ENCODE measurements at places on chromosomes 3 and 15.

DNA sequence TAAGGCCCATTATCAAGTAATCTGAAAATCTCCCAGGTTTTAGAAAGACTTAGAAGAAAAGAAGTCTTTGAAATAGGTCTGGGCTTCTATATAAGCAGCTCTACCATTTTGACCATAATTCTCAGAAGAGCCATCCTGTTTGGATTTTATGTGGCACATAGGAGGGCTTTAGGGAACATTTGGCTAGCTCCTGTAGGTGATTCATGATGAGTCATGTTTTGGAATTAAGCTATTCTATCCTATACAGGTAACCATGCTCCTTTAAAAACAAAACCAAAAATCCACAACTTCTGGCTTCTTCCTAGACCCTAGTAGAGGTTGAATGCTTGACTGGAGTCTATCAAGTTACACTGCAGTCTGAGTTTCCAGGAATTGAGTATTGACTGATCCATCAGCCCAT lies 8.9 kb downstream of the SST start:
- no peak for DNase-seq

DNA sequence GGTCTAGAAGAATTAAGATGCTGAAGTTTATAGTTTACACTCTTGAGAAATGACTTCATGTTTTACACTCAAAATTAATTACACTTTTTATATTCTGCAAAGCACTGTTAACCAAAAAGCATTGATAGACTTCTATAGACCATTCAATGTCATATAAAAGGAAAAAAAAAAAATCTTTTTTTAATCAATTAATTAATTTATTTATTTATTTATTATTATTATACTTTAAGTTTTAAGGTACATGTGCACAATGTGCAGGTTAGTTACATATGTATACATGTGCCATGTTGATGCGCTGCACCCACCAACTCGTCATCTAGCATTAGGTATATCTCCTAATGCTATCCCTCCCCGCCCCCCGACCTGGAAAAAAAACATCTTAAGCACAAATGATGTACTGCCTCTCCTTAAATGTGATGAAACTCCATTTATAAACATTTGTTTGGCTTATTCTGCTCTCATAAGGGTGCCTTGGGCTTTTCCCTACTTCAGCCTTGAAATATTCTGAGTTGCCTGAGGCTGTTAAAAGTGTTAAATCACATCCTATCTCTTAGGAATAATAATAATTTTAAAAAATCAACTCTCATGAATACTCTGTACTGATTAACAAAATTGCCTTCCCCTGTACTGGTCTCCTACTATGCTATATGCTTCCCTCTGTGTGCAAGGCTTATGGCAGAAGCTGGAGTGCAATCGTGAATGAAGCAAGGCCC lies 466.9 kb downstream of the SOX2 start:
- DNase-seq = no peak

- DNase-seq = peak; percentile 40
Measured at GRCh38 chr3:42117175-42118008, 26.2 kb downstream of the TRAK1 start.

- no peak for DNase-seq
Measured at GRCh38 chr15:52529341-52529924, 753 bp upstream of the MYO5A start.

DNA sequence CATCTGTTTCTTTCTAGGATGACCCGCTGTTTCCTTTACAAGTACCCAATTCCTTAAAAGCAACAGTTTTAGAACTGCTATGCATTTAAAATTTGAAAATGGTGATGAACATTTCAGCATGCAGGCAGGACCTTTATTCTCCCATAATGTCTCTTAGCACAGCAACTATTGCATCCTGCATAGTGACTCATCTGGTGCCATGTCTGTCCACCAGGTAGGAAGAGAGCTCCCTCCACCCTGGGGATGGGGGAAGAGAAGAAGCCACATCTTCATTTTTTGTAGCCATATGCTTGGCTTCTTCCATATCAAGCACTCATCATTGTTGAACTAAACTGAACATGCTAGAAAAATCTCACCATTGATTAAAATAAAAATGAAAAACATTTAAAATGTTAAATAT lies 9.9 kb downstream of the GPR15 start:
- no peak for DNase-seq

GRCh38 chr3:23735062-23735461 lies 70.7 kb upstream of the UBE2E1 start:
- DNase-seq = no peak

DNA sequence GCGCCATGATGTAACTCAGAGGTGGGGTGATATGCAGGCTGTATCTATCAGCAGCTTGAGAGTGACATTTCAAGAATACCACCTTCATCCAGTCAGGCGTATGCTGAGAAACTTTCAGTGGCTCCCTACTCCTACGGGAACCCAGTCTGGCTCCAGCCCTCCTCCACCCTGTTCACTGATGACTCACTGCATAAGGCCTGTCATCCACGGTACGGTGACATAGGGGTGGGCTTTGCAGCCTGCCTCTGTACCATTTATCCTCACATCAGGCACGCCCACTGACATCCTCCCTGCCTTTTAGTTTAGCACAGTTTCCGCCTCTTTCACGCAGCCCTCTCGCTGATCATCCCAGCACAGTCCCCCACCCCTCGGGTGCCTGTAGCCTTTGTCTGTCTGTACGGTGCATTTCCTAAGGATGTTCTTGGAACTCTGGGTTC lies 11.7 kb downstream of the PXYLP1 start:
- no peak for DNase-seq

DNA sequence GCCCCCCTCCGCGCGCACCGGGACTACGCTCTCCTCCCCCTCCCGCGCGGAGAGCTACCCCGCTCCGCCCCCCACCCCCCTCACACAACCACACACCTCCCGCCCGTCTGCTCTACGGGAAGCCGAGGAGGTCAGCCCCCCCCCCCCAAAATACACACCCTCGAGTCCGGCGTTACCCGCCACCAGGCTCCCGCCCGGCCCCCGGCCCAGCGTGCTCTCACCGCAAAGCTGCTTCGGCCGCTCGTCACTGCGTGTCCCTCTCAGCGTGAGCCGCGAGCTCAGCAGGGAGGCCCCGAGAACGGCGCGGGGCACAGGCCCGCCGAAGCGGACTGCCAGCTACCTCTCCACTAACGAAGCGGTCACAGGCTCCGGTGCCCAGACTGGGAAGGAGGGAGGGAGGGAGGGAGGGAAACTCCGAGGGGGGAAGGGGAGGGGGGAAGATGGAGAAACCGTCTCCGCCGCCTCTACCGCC lies 252 bp downstream of the SIN3A start:
- no peak for DNase-seq

DNA sequence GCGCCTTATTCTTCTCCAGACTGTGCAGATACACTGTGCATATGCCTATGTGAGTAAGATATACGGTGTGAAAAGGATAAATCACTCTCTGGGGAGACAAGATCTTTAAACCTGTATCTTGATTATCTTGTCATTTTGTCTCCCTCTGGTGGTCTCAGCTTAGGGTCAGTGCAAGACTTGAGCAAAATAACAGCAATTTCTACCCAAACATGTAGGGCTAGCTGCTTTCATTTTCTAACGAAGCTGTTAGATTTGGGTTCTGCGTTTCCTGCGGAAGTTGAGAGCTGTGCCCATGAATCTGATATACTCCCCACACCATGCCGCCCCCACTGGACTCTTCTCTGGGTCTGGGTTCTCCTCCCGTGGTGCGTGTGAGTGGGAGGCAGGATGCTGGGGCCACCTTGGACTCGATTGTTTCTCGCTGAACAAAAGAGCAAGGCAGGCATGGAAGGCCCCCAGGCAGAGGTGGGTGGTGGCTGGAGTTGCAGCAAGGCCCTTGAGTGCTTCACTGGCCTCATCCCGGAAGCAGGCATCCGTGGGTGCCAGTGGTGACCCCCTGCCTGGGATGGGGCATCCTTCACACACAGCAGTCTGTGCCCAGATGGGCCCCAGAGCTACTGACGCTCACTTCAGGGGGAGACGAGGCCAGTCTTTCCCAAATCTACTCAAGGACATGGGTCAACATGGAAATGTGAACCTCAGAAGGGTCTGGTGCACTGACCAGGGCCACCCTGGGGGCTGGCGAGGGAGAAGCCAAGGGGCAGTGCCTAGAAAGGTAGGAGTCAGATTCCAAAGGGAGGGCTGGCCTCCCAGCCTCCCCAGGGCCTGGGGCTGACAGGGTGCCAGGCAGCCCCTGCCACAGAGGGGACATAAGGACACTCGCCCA lies 179.6 kb downstream of the NSMCE3 start:
- peak; percentile 20 for DNase-seq

DNA sequence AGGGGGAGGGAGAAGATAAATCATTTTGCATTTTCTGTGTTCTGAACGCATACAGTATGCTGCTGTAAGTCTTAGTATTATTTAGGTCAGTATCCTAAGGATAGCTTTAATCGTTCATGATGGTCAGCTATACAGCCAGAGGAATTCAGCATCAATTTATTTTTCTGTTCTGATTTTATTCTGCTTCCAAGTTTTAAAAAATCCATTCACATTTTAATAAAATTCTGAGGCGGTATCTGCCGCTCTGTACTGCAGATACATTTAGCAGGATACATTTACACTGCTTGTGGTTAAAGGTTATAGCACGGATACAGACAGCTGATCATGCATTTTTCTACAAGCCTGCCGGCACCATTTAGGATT lies 17.8 kb downstream of the ZBTB38 start:
- DNase-seq = no peak

DNA sequence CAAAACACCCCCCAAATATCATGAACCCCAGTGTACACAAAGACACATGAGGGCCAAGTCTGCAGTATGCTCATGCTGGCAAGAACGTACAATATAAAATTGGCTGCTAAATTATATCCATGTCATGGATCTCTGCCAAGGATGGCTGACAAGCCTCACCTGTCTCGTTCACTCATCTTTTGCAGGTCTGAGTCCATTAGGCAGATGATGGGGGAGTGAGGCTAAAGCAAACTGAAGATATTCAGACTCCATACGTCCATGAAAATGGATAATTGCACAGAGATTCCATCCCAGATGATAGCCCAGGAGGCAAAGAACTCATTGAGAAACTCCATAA lies 122.3 kb upstream of the PTPRG start:
- DNase-seq = no peak

DNA sequence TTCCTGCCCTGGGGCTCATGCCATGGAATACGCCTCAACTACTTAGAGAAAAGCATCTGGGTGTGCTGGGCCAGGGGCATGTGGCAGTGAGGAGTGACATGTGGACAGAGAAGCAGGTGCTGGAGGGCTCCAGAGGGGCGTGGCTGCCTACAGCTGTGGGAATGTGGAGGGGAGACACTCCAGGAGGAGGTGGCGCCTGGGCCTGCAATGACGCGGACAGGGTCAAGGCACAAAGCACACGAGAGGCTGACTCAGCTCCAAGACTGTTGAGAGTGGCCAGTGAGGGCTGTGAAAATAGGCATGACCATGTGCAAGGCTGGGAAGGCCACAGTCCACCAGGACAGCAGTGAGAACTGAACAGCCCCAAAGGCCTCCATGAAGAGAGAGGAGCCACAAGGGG lies 48.5 kb downstream of the PTH1R start:
- no peak for DNase-seq

DNA sequence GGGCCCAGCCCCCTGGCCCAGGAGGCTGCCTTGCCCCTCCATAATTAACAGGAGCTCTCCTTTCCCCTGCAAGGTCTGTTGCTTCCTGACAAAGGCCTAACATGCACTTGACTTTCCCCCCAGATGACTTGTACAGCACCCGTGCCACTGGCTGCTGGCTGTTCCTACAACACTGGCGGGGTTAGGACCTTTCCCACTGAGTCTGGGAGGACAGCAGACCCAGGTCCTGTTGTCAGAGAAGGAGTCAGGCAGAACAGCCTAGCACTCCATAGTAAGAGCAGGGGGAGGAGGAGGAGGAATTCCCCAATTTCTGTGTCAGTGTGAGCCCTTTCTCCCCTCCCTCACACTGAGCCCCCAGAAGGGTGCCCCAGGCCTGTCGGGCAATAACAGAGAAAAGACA lies 99.2 kb downstream of the CORO2B start:
- no peak for DNase-seq

DNA sequence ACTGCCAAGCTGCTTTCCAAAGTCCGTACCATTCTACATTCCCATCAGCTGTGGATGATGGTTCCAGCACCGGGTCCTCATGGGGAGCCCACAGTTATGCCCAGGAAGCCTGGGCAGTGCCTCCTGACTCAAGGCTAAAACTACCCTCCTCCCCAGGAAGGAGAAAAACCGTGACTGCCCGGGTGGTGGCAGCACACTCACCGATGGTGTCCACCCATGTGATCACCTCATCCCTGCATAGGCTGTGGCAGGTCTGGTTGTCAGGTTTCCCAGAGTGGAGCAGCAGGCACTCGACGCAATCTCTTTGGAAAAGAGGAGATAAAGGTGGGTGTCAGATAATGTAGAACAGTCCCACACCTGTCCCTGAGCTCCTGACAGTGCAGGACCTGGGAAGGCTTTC lies 38.6 kb downstream of the UMPS start:
- DNase-seq = no peak

DNA sequence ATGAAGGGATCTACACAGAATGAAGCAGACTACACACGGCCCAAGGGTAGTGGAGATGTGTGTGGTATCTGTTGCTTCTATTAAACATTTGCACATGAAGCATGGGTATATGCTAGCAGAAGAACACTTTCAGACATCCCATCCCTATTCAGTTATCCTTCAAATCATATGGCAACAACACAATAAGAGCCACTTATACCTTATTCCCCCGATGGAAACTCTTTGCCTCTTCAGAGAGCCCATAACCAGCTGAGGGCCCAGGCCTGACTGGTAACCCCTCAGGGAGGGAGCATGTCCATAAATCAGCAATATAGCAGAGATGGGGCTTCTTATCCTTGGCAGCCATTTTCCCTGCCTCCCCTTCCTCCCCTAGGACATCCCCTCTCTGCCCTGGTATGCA lies 210.6 kb downstream of the FHIT start:
- no peak for DNase-seq

- no peak for DNase-seq
Measured at GRCh38 chr3:36455406-36455805, 75.1 kb downstream of the STAC start.

DNA sequence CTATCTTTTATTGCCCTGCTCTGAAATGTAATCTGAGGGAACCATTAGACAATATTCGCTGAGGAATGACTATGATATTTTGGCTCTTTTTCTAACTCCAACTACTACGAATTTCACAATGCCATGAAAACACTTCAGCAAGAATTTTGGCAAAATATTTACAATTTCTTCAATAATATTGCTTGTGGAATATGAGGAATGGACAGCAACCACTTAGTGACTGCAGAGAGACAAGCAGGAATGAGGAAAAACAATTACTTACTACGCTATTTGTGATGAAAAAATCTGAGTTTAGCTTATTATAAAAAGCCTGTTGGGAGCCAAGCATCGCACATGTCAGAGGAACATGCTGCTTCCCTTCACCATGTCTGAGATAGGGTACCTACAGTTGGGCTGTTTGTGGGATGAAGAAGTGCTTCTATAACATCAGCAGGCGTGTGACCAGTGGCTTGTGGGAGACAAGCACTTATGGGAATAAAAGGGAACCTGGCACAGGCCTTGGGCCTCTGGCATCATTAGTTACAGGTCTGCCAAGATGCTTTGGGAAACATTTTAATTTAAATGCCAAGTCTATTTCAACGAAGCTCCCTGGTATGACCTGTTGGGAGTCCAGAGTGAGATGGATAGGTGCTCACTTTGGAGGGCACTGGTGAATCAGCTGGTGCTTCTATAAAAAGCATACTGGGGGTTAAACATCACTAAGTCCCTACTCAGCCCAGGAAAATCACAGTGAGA lies 2.7 kb upstream of the PLCL2 start:
- DNase-seq = no peak

Measured in smooth muscle cell of the brain vasculature (primary cell).